ENCODE measurements at places on chromosomes 11 and 22. TPM values are rescaled to one million over a fixed set of nuclear protein-coding genes. Genes with fewer than 3 reads are reported as not detected.

Gene NLRP14
- not detected for total RNA-seq

Gene MAPK8IP2
- 0.60 TPM for total RNA-seq

Gene P2RX3
- total RNA-seq: not detected

Gene TRIM48
- not detected for total RNA-seq

Gene IL17REL
- 0.36 TPM for total RNA-seq

Gene MAPK8IP1
- total RNA-seq: 0.50 TPM

Gene GP1BB
- 0.17 TPM for total RNA-seq

Gene TTC36
- 0.74 TPM for total RNA-seq

Gene PIH1D2
- 0.36 TPM for total RNA-seq

Gene MUC6
- not detected for total RNA-seq

Gene TNNT3
- 5.6 TPM for total RNA-seq

Gene MMP8
- total RNA-seq: not detected

GRCh38 chr11:68684385-68685356, at the start of gene GAL:
TSS of gene GAL (plus strand) at chr11:68684544. CDS start at chr11:68684924, 380 bp downstream.
- peak within 1 kb of the TSS; percentile 49 for H3K4me3 ChIP-seq
- no peak within 1 kb of the TSS for H3K27ac ChIP-seq
- peaks cover 34% of the 10 kb centered on the region for H3K27me3 ChIP-seq
- H3K4me1 ChIP-seq: peaks cover 9% of the 10 kb centered on the region
- peak; percentile 34 for DNase-seq

DNA sequence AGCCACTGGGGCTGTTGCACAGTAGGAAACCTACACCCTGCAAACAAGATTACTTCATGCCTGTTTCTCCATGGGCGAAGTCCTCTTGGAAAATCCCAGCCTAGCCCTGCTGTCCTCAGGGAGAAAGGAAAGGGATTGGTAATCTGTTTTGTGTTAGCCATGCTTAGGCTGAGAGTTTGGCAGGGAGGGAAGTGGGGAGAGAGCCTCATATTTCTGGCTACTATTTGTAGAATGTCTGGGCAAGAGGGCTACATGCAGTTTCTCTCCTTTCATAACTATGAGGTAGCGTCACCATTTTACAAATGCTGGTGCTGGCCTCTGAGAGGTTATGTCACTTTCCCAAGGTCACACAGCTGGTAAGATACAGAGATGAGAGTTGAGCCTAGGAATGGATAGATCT, 737 bp upstream of the MFRP start:
- no peaks in the 10 kb centered on the region for H3K36me3 ChIP-seq
- no peak overlapping the region for H3K27ac ChIP-seq
- H3K27me3 ChIP-seq: peaks cover 40% of the 10 kb centered on the region
- no peak overlapping the region for H3K4me3 ChIP-seq
- H3K4me1 ChIP-seq: peaks cover 4% of the 10 kb centered on the region
- DNase-seq: no peak

- no peak overlapping the region for H3K27ac ChIP-seq
- no peak for DNase-seq
- H3K27me3 ChIP-seq: peaks cover 8% of the 10 kb centered on the region
- H3K4me1 ChIP-seq: no peaks in the 10 kb centered on the region
Measured at GRCh38 chr11:87974797-87975196, 200.4 kb downstream of the RAB38 start.

DNA sequence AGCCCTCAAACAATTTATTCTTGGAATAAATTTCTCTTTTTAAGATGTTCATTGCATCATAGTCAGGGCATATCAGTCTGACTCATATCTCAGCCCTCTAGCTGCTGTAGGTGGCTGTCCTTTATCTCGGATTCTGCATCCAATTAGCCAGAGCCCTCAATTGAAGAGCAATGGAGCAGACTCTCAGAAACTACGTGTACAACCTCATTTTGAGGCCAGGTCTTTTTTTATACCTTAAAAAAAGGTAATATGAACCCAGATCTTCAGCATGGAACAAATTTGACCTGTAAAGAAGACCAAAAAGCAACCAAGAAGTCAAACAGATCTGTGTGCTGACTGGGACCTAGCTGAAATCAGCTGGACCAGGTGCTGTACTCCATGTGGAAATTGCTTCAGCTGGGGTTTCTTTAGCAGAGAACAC, 8.7 kb downstream of the OR52A5 start:
- no peaks in the 10 kb centered on the region for H3K36me3 ChIP-seq
- H3K4me3 ChIP-seq: no peak overlapping the region
- H3K27ac ChIP-seq: no peak overlapping the region
- no peak for DNase-seq
- H3K4me1 ChIP-seq: no peaks in the 10 kb centered on the region
- H3K27me3 ChIP-seq: peaks cover 14% of the 10 kb centered on the region

- H3K27me3 ChIP-seq: peaks cover 26% of the 10 kb centered on the region
- no peaks in the 10 kb centered on the region for H3K4me1 ChIP-seq
- no peak for DNase-seq
- H3K36me3 ChIP-seq: no peaks in the 10 kb centered on the region
- H3K27ac ChIP-seq: no peak overlapping the region
Measured at GRCh38 chr11:119560961-119561360, 138.0 kb upstream of the THY1 start.

GRCh38 chr22:17734187-17734586, 40.1 kb downstream of the BID start:
- H3K4me3 ChIP-seq: no peak overlapping the region
- no peak overlapping the region for H3K27ac ChIP-seq
- DNase-seq: peak; percentile 46
- no peaks in the 10 kb centered on the region for H3K27me3 ChIP-seq
- peaks cover 22% of the 10 kb centered on the region for H3K4me1 ChIP-seq
- H3K36me3 ChIP-seq: peaks cover 4% of the 10 kb centered on the region

DNA sequence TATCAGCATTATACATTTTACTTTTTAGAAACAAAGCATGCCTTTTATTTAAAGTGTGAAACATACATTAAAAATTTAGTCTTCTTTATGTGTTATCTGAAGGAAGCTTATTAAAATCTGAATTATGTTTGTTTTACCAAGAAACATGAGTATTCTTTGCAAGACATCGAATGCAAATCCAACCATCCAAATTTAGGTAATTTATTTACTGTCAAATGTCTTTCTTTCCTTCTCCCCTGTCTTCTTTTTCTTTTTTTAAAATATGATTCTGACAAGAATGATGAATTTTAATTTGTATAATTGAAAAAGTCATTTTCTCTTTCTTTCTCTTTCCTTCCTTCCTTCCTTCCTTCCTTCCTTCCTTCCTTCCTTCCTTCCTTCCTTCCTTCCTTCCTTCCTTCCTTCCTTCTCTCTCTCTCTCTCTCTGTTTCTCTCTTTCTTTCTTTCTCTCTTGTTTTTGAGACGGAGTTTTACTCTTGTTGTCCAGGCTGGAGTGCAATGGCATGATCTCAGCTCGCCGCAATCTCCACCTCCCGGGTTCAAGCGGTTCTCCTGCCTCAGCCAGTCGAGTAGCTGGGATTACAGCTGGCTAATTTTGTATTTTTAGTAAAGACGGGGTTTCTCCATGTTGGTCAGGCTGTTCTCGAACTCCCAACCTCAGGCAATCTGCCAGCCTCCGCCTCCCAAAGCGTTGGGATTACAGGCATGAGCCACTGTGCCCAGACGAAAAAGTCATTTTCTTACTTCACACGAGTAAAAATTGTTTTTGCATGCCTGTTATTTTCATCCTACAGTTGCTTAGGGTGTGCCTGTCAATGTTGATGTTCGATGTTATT, 157.5 kb downstream of the TMEM135 start:
- DNase-seq: no peak
- no peak overlapping the region for H3K27ac ChIP-seq
- no peak overlapping the region for H3K4me3 ChIP-seq
- no peaks in the 10 kb centered on the region for H3K27me3 ChIP-seq

- peaks cover 22% of the 10 kb centered on the region for H3K4me1 ChIP-seq
- H3K36me3 ChIP-seq: peaks cover under 1% of the 10 kb centered on the region
- H3K27ac ChIP-seq: no peak overlapping the region
- H3K4me3 ChIP-seq: no peak overlapping the region
Measured at GRCh38 chr11:75691804-75692203, 23.0 kb upstream of the MAP6 start.

- peaks cover 2% of the 10 kb centered on the region for H3K36me3 ChIP-seq
- no peak for DNase-seq
- no peak overlapping the region for H3K4me3 ChIP-seq
- H3K4me1 ChIP-seq: no peaks in the 10 kb centered on the region
Measured at GRCh38 chr11:44133335-44133946, 38.0 kb downstream of the EXT2 start.

GRCh38 chr11:296171-297050, 2.9 kb downstream of the IFITM5 start:
- H3K4me1 ChIP-seq: peaks cover 35% of the 10 kb centered on the region
- no peak overlapping the region for H3K27ac ChIP-seq
- H3K4me3 ChIP-seq: no peak overlapping the region
- peaks cover 14% of the 10 kb centered on the region for H3K27me3 ChIP-seq
- no peaks in the 10 kb centered on the region for H3K36me3 ChIP-seq

DNA sequence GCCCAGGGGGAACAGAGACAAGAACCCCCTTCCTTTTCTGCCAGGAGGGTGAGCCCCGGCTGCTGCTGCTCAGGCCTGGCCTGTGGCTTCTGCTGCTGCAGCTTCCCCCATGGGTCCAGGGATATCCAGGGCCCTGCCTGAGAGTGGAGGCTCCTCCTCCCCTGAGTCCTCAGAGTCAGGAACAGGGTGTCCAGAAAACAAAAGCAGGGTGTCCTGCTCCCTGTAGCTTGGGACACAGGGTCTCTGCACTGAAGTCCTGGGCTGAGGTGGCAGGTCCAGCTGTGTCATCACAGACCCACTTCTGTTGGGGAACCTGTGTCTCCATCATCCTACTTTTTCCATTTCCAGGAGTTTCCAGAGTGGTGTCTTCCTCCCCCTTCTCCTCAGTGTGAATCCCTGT, 76.1 kb downstream of the ZNF280B start:
- H3K27me3 ChIP-seq: peaks cover 10% of the 10 kb centered on the region
- H3K36me3 ChIP-seq: no peaks in the 10 kb centered on the region
- DNase-seq: no peak
- H3K4me1 ChIP-seq: no peaks in the 10 kb centered on the region

DNA sequence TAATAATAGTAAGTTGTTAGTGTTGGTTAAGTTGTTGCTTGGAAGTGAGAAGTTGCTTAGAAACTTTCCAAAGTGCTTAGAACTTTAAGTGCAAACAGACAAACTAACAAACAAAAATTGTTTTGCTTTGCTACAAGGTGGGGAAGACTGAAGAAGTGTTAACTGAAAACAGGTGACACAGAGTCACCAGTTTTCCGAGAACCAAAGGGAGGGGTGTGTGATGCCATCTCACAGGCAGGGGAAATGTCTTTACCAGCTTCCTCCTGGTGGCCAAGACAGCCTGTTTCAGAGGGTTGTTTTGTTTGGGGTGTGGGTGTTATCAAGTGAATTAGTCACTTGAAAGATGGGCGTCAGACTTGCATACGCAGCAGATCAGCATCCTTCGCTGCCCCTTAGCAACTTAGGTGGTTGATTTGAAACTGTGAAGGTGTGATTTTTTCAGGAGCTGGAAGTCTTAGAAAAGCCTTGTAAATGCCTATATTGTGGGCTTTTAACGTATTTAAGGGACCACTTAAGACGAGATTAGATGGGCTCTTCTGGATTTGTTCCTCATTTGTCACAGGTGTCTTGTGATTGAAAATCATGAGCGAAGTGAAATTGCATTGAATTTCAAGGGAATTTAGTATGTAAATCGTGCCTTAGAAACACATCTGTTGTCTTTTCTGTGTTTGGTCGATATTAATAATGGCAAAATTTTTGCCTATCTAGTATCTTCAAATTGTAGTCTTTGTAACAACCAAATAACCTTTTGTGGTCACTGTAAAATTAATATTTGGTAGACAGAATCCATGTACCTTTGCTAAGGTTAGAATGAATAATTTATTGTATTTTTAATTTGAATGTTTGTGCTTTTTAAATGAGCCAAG, 2.7 kb downstream of the NEAT1 start:
- H3K27me3 ChIP-seq: no peaks in the 10 kb centered on the region
- peaks cover 58% of the 10 kb centered on the region for H3K36me3 ChIP-seq
- peak; percentile 88 for DNase-seq
- H3K4me1 ChIP-seq: peaks cover 69% of the 10 kb centered on the region
- peak overlapping the region; percentile 100 for H3K27ac ChIP-seq
- peak overlapping the region; percentile 88 for H3K4me3 ChIP-seq

DNA sequence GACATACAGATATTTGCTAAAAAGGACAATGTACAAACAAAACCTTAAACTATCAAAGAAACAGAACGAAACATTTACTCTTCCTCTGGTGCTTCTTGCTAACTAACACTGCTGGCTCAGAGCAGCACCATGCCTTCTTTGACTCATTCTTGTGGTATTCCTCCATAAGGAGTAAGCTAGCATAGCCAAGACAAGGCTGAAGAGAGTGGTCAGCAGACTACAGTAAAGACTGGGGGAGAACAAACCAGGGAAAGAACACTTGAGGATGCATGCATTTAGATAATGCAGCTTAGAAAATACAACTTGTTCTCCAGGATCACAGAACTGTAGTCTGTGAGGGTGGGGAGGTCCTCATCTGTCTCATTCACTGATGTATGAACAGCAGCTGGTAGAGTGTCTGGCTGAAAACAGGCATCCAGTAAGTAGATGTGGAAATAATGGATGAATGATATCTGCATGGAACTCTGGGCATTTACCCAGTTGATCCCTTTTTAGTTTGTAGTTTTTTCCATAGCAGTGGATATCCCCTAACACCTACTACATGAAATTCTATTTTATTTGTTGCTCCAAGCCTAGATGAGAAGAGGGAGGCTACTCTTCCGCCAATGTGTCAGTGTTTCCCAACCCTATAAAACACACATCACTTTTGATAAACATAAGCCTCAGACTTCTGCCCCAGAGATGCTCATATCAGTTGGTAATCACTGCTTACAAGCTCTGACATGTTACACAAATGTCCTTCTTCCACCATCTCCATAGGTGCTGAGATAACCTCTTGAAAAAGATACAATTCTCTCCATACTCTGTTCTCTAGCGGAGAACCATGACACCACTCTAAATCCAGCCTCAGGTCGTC, 7.3 kb downstream of the SNX19 start:
- no peak overlapping the region for H3K4me3 ChIP-seq
- peak overlapping the region; percentile 20 for H3K27ac ChIP-seq
- H3K27me3 ChIP-seq: no peaks in the 10 kb centered on the region

DNA sequence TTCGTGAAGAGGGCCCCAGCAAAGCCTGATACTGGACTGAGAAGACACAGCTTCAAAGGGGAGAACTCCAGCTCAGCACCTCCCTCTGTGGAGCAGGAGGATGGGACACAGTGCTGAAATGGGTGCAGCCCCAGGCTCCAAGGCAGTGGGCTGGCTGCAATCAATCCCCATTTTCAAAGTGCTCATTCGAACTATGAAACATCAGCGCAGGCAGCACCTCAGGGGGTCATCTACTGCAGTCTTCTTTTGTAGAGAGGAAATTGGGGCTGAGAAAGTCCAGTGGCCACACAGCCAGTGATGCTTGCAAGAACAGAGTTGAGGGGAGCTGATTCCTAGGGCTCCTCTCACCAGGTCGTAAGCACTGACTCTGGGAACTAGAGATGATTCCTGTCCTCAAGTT, 25.1 kb downstream of the OPCML start:
- no peak overlapping the region for H3K4me3 ChIP-seq
- H3K27me3 ChIP-seq: peaks cover 7% of the 10 kb centered on the region
- no peaks in the 10 kb centered on the region for H3K36me3 ChIP-seq
- no peaks in the 10 kb centered on the region for H3K4me1 ChIP-seq
- H3K27ac ChIP-seq: no peak overlapping the region
- no peak for DNase-seq

- H3K27ac ChIP-seq: no peak overlapping the region
- peak overlapping the region; percentile 73 for H3K4me3 ChIP-seq
- H3K36me3 ChIP-seq: no peaks in the 10 kb centered on the region
- peaks cover 15% of the 10 kb centered on the region for H3K4me1 ChIP-seq
Measured at GRCh38 chr11:124717786-124718651, 21.7 kb upstream of the NRGN start.
